ENCODE measurements at places on chromosomes 2 and 18. TPM values are rescaled to one million over a fixed set of nuclear protein-coding genes. Genes with fewer than 3 reads are reported as not detected.

The PLGLB2 gene
- total RNA-seq = 3.3 TPM

DNA sequence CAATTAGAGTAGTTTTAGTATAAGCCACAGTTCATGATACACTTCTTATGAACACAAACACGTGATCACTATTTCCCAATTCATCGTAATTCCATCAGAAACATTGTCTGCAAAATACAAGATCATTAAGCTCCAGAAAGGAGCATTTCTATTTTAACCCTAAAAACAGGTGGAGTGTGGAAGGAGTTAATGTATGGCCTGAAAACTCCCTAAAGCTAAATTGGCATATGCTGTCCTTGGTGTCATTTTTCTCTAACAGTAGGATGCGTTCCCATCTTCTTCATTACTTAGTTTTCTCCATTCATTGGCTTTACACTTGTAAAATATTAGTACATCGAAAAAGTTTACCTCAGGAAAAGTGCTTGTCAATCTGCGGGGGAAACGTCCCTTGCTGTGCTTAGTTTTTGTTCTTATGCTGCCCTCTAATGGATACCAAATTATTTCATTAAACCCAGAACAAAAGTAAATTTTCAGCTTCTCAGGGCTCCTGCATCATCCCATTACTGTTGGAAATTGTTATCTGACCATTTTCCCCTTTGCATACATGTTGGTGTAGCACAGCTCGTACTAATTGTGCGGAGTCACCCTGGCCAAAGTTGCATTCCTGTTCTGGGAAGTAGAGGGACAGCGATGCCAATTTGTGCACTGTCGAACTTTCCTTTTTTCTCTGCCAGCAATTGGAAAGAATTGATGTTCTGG, 153.4 kb downstream of the GPD2 start:
- no peak overlapping the region for H3K27ac ChIP-seq
- no peaks in the 10 kb centered on the region for H3K27me3 ChIP-seq
- H3K36me3 ChIP-seq = no peaks in the 10 kb centered on the region
- H3K4me1 ChIP-seq = peaks cover 8% of the 10 kb centered on the region
- no peak overlapping the region for H3K4me3 ChIP-seq

DNA sequence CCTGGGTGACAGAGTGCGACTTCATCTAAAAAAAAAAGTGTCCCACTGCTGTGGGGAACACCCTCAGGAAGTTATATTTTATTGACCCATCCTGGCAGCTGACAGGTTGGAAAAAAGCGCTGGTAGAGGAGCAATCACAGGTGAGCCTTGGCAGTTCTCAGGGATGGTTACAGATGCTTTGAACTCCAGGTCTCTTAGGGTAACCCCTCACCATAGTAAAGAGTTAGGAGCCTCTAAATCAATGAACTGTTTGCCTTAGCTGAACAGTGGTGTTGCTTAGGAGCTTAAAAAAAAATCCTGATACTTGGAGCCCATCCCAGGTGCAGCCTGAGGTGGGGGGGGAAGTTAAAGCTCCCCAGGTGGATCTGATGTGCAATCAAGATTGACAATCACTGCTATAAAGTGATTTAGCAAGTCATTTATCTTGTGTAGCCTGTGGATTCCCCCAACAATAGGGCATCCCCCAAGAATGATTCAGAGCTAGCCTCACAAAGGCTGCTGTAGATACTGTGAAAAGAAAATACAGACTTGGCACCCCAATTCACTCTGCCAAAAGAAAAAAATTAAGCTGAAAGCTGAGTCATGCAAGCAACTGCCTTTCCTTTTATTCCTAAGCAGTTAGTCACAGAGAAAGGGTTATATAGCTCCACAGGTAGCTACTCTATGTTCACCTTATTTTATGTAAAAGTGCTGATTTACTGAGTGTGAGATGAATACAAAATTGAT, 14.8 kb downstream of the SLC16A14 start:
- peak overlapping the region; percentile 53 for H3K27ac ChIP-seq
- H3K27me3 ChIP-seq = no peaks in the 10 kb centered on the region
- peaks cover 8% of the 10 kb centered on the region for H3K4me1 ChIP-seq
- H3K4me3 ChIP-seq = no peak overlapping the region

GRCh38 chr2:70979180-70979488, 704 bp downstream of the ANKRD53 start:
- no peak for DNase-seq
- H3K27ac ChIP-seq = peak overlapping the region; percentile 93
- H3K36me3 ChIP-seq = no peaks in the 10 kb centered on the region
- H3K27me3 ChIP-seq = no peaks in the 10 kb centered on the region

GRCh38 chr2:120741571-120742561, 6.2 kb downstream of the GLI2 start:
- peaks cover 19% of the 10 kb centered on the region for H3K4me1 ChIP-seq
- DNase-seq = no peak
- no peaks in the 10 kb centered on the region for H3K36me3 ChIP-seq
- H3K27me3 ChIP-seq = no peaks in the 10 kb centered on the region

The CASP10 gene
- total RNA-seq = 12.4 TPM

The EIF2AK3 gene
- 52.1 TPM for total RNA-seq

The EPG5 gene
- 55.0 TPM for total RNA-seq

The MYO3B gene
- 7.4 TPM for total RNA-seq

DNA sequence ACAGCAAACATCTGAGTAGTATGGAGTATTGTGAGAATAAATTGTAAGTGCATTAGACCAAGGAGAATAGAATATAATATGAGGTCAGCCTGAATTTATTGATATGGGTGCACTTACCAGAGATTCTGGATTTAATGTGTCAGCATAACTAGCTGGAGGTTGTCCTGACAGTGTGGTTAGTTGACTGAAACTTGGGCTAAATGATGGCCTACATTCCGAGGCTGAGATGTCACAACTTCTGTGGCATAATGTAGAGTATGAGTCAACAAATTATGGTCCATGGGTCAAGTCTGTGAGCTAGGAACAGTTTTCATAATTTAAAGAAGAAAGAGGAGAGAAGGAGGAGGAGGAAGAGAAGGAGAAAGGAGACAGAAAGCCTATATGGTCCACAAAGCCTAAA, 127.6 kb downstream of the QPCT start:
- H3K27me3 ChIP-seq = no peaks in the 10 kb centered on the region
- peaks cover 13% of the 10 kb centered on the region for H3K4me1 ChIP-seq
- H3K4me3 ChIP-seq = no peak overlapping the region
- no peaks in the 10 kb centered on the region for H3K36me3 ChIP-seq
- no peak overlapping the region for H3K27ac ChIP-seq

DNA sequence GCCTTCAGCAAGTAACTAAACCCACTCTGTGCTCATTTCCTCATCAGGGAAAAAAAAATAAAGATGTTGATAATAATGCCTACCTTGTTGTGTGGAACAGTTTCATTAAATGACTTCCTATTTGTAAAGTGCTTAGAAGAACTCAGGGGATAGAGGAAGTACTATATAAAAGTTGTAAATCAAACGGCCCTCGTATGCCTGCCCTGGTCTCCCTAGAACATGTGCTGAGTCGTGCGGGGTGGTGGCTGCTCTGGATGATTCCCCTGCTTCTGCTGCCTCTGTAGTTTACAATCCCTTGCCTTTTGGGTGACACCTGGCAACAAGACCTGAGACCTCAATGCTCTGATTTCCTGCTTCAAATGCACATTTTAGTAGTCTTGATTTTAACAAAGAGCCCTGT, 170.0 kb downstream of the CERS6 start:
- H3K36me3 ChIP-seq = no peaks in the 10 kb centered on the region
- no peak for DNase-seq
- H3K4me3 ChIP-seq = no peak overlapping the region
- no peaks in the 10 kb centered on the region for H3K4me1 ChIP-seq
- H3K27ac ChIP-seq = no peak overlapping the region

The C1QL2 gene
- total RNA-seq = not detected

DNA sequence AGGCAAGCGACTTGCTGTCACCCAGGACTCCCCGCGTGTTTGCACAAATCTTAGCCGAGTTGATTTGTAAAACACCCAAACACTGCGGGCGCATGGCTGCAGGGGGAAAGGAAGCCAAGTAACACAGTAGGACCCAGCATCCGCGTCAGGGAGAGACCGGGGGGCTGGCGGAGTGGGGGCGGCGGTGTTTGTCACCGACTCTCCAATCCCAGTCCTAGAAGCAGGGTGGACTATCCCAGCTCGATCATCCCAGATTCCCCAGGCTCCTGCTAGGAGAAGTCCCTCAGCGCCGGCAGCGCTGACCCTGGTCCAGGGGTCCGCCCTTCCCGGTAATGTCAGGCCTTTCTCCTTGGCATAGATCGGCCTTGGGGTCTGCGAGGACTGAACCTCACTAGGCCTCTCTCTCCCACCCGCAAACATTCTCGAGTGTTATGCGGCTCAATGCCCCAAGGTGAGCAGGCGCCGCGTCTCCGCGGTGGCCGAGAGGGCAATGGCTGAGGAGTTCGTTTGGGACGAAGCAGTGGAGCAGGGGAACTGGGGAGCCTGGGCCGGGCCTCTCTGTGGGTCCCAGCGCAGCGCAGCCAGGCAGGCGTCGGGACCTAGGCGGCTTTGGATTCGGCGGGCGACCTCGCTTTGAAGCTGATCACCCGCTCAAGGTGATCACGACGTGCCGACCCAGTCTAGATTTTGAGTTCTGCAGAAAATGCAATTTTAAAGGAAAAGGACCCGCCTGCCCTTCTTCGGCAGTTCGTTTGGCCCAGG, 1.5 kb upstream of the GDF7 start:
- H3K4me1 ChIP-seq = peaks cover 26% of the 10 kb centered on the region
- peaks cover 36% of the 10 kb centered on the region for H3K27me3 ChIP-seq

GRCh38 chr18:50523165-50523564, 36.7 kb upstream of the MAPK4 start:
- no peak overlapping the region for H3K4me3 ChIP-seq
- no peaks in the 10 kb centered on the region for H3K27me3 ChIP-seq
- DNase-seq = no peak
- H3K36me3 ChIP-seq = no peaks in the 10 kb centered on the region

DNA sequence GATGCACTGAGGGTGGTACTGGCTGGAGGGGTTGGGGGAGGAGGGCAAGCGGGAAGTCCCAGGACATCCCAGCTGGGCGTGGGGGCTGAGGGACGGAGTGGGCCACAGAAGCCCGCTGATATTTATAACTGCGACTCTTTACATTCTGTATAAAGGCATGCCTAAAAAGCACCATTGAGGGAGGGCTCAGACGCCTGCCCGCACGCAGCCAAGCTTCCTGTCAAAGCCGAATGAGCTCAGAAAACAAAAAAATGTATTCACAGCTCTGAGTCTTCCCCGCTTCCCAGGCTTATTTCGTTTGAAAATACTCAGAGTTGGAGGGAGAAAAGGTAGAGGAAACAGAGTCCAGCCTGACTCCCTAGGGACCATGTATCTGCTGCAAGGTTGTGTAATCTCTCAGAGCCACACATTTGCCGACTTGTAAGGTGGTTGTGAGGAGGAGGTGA, 170.1 kb upstream of the HAAO start:
- H3K27me3 ChIP-seq = no peaks in the 10 kb centered on the region
- peaks cover 14% of the 10 kb centered on the region for H3K4me1 ChIP-seq
- DNase-seq = no peak
- no peak overlapping the region for H3K4me3 ChIP-seq
- no peaks in the 10 kb centered on the region for H3K36me3 ChIP-seq

DNA sequence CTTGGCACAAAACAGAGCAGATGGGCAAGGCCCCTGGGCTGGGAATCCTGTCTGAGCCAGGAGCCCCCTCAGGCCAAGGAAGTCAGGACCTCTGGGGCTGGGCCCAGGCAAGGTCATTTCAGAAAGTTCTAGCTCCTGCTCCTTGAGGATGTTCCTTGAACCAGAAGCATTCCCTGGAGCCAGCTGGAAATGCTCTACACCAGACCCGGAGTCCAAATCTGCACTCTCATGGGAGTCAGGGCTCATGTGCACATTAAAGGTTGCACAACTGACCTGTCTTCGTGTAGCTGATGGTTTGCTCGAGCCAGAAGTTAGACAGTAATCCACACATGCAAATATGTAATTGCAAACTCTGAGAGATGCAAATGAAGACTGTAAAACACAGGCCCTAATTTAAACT, 18.0 kb downstream of the PARD6G start:
- peaks cover 11% of the 10 kb centered on the region for H3K4me1 ChIP-seq
- DNase-seq = no peak
- no peak overlapping the region for H3K27ac ChIP-seq
- H3K36me3 ChIP-seq = no peaks in the 10 kb centered on the region
- H3K27me3 ChIP-seq = no peaks in the 10 kb centered on the region
- no peak overlapping the region for H3K4me3 ChIP-seq

- DNase-seq = peak; percentile 88
- H3K36me3 ChIP-seq = no peaks in the 10 kb centered on the region
- peaks cover 5% of the 10 kb centered on the region for H3K27me3 ChIP-seq
- H3K4me1 ChIP-seq = peaks cover 5% of the 10 kb centered on the region
- H3K4me3 ChIP-seq = no peak overlapping the region
Observed at GRCh38 chr18:23958036-23958435, 56.5 kb upstream of the TTC39C start.

DNA sequence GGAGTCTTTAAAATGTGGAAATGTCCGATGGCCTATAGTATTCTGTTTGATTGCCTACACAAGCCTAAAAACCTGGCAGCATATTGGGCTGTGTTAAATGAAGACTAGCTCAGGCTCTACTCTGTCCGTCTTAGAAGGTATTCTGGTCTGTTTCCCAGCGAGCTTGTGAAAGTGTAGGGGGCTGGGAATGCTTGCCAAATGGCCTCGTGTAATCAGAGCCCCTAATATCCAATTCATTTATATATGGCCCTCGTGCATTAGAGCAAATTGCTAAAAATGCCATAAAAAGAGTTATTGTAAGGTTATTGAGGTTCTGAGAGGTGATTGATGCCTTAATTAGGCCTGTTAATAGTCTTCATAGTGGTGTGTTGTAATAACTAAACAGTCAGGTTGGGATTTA, 1500.4 kb downstream of the DPP10 start:
- H3K36me3 ChIP-seq = no peaks in the 10 kb centered on the region
- no peaks in the 10 kb centered on the region for H3K27me3 ChIP-seq
- H3K27ac ChIP-seq = no peak overlapping the region
- H3K4me3 ChIP-seq = no peak overlapping the region

The CCDC148 gene
- total RNA-seq = 8.3 TPM

- H3K36me3 ChIP-seq = no peaks in the 10 kb centered on the region
- no peak for DNase-seq
- no peak overlapping the region for H3K4me3 ChIP-seq
- H3K27ac ChIP-seq = no peak overlapping the region
- H3K27me3 ChIP-seq = no peaks in the 10 kb centered on the region
Observed at GRCh38 chr18:25240420-25240770, 111.6 kb downstream of the ZNF521 start.

GRCh38 chr18:2641638-2642037, 13.9 kb upstream of the SMCHD1 start:
- no peak for DNase-seq
- H3K27ac ChIP-seq = no peak overlapping the region
- H3K36me3 ChIP-seq = no peaks in the 10 kb centered on the region
- H3K4me3 ChIP-seq = no peak overlapping the region

DNA sequence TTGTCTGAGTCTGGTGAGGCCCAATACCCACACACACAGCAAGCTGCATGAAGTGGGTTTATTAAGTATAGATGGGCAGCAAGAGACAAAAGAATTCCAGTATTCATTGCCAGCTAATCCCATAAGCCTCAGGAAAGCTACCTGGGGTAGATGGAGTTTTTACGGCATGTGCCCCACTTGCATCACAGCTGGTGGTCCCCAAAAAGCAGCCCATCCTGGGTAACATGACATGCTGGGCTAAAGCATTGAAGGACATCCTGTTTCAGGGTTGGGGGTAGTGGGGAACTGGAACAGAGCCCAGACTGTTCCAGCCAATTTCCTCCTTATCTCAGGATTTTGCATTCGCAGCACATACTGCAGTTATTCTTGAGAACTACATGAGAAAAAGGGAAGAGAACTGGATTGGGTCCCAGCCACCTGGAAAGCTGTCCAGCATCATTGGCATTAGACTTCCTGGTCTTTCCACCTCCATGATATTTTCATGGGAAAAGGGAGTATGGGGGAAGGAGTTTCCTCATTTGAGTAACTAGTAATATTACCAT, 240.1 kb upstream of the MMADHC start:
- no peak for DNase-seq
- H3K4me3 ChIP-seq = no peak overlapping the region
- H3K36me3 ChIP-seq = no peaks in the 10 kb centered on the region

The PROM2 gene
- total RNA-seq = 22.6 TPM
